Glutamatergic neuron (in vitro differentiated cells): ENCODE measurements at places on chromosomes 4 and X. TPM values are rescaled to one million over a fixed set of nuclear protein-coding genes. Genes with fewer than 3 reads are reported as not detected.

DNA sequence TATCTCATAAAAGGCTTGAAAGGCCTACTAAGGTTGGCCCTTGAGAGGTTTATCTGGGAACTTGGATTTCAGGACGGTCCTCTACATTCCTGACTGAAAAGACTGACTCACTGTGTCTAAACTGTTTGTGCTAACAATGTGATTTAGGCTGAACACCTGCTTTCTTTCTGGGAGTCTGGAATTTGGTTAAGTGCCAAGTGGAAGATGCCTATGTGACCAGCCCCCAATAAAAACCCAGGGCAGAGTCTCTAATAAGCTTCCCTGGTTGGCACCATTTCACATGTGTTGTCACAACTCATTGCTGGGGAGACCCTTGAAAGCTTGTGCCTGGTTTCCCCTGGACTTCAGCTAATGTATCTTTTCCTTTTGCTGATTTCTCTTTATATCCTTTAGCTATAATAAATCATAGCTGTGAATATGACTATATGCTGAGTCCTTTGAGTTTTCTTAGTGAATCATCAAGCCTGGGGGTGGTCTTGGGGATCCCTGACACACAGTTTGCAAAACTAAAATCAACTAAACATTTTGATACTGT lies 55.1 kb downstream of the GPR82 start:
- no peak for DNase-seq
- peaks cover 1% of the 10 kb centered on the region for H3K4me1 ChIP-seq
- H3K36me3 ChIP-seq, result no peaks in the 10 kb centered on the region
- H3K27me3 ChIP-seq, result no peaks in the 10 kb centered on the region
- no peak overlapping the region for H3K4me3 ChIP-seq

GRCh38 chrX:38968344-38969216 lies 167.3 kb downstream of the MID1IP1 start:
- no peaks in the 10 kb centered on the region for H3K4me1 ChIP-seq
- H3K36me3 ChIP-seq, result no peaks in the 10 kb centered on the region
- no peak overlapping the region for H3K27ac ChIP-seq
- H3K4me3 ChIP-seq, result no peak overlapping the region
- no peaks in the 10 kb centered on the region for H3K27me3 ChIP-seq

DNA sequence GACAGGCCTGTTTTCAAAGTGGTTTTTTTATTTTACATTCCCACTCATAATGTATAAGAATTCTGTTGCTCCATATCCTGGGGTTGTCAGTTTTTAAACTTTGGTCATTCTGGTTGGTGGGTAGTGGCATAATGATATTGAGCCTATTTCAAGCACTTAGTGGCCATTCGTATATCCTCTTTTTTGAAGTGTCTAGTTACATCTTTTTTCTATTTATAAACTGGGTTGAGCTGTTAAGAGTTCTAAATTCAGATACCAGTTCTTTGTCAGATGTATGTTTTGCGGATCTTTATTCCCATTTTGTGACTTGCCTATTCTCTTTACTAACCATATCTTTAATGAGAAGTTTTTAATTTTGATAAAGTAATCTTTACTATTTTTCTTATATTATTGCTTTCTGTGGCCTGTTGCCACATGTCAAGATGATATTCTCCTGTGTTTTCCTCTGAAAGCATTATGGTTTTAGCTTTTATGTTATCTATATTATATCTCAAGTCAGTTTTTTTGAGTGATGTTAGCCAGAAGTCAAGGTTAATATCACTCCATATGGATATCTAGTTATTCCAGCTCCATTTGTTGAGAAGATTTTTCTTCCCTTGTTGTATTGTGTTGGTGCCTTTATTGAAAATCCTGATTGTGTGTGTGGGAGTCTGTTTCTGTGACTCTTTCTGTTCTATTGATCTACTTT lies 110.9 kb downstream of the FHIP1A start:
- H3K27me3 ChIP-seq, result peaks cover 2% of the 10 kb centered on the region
- H3K4me3 ChIP-seq, result no peak overlapping the region
- H3K4me1 ChIP-seq, result peaks cover 19% of the 10 kb centered on the region
- no peak for DNase-seq
- no peaks in the 10 kb centered on the region for H3K36me3 ChIP-seq
- H3K27ac ChIP-seq, result no peak overlapping the region

DNA sequence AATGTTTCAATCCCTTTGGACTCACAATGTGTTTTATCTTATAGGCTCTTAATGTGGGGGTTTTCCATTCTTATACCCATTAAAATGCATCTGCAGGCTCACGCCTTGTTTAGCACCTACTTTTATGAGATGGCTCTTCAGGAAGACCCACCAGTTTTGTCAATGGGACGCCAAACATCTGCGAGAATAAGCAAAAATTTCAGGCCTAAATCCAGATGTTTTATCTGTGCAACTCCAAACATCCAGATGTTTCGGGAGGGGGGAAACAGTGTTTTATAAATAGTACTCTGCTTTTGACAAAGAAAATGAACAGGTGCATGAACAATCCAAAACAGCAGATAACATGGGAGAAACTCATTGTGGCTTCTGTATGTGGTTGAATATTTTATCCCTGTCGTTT lies 342.8 kb downstream of the DHX15 start:
- H3K36me3 ChIP-seq, result no peaks in the 10 kb centered on the region
- H3K4me1 ChIP-seq, result peaks cover 1% of the 10 kb centered on the region
- H3K27ac ChIP-seq, result no peak overlapping the region
- no peak for DNase-seq
- no peaks in the 10 kb centered on the region for H3K27me3 ChIP-seq

DNA sequence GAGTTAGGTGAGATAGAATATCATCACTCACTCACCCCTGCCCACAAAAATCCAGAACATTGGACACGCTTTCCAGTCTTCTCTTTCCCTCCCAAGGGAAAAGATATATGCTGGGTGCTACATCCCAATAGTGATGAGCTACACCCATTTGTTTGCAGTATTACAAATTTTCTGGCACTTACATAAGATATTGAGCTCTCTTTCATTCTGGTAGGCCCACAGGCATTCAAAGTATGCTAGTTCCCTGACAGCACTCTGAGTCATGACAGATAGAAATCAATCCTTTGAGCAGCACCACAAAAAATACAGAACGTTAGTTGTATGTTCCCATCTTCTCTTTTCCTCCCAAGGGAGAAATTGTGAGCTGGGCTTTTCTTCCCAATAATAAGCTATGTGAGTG lies 477.6 kb upstream of the GRID2 start:
- no peak overlapping the region for H3K27ac ChIP-seq
- H3K4me1 ChIP-seq, result no peaks in the 10 kb centered on the region
- H3K27me3 ChIP-seq, result peaks cover 2% of the 10 kb centered on the region
- H3K4me3 ChIP-seq, result no peak overlapping the region
- no peak for DNase-seq

GRCh38 chrX:101430457-101431078 lies 22.5 kb downstream of the HNRNPH2 start:
- H3K36me3 ChIP-seq, result no peaks in the 10 kb centered on the region
- no peak for DNase-seq
- H3K4me1 ChIP-seq, result no peaks in the 10 kb centered on the region
- no peak overlapping the region for H3K27ac ChIP-seq

DNA sequence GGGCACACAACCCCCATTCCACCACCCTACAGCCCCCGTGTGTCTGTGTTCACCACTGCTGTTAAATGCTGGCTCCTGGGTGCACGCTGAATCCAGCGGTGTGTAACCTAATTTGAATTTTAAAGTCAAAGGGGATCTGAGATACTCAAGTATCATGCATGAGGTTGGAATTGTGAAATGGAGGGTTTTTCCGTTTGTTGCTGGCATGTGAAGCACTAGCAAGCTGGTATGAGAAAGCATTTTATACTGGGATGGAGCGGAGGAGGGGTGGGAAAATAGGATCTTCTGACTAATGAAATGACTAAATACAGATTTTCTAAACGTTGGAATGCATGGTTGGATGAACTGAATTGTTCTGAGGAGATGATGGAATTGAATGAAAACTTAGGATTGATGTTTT lies 36.9 kb upstream of the FAT1 start:
- peaks cover 4% of the 10 kb centered on the region for H3K4me1 ChIP-seq
- no peak for DNase-seq
- H3K4me3 ChIP-seq, result no peak overlapping the region
- no peak overlapping the region for H3K27ac ChIP-seq
- H3K36me3 ChIP-seq, result peaks cover 5% of the 10 kb centered on the region

DNA sequence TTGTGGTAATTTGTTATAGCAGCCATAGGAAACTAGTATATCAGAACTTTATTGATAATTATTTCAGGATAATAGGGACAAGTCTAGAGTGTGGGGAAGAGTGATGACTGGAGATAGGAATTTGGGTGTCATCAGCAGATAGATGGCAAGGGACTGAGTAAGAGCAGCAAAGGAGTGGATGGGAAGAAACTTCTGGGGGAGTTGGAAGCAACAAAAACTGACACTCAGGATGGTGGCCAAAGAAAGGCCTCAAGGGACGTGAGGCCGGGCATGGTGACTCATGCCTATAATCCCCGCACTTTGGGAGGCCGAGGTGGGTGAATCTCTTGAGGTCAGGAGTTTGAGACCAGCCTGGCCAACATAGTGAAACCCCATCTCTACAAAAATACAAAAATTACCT lies 9.1 kb upstream of the SLC25A5 start:
- no peak overlapping the region for H3K4me3 ChIP-seq
- no peaks in the 10 kb centered on the region for H3K36me3 ChIP-seq
- H3K27me3 ChIP-seq, result peaks cover 5% of the 10 kb centered on the region

GRCh38 chr4:115213716-115214115 lies 100.3 kb upstream of the NDST4 start:
- no peaks in the 10 kb centered on the region for H3K4me1 ChIP-seq
- no peaks in the 10 kb centered on the region for H3K27me3 ChIP-seq
- H3K27ac ChIP-seq, result no peak overlapping the region
- no peak for DNase-seq
- H3K36me3 ChIP-seq, result no peaks in the 10 kb centered on the region

DNA sequence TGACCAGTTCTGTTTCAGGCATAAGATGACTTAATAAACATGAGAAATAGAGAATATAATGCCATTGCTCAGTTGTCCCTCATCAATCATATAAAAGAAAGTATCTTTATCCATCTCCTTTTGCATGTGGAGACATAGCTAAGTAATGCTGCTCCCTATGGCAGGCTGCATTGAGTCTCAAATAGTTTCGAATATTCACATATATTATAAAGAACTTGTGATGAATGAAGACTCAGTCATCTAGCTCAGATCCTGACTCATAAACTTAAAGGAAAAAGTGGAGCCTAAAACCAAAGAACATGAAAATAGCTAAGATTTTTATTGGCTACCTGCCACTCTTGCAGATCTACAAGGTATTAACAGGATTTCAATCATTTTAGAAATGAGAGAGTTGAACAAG lies 11.7 kb upstream of the TLL1 start:
- H3K27ac ChIP-seq, result no peak overlapping the region
- H3K4me1 ChIP-seq, result no peaks in the 10 kb centered on the region
- DNase-seq, result no peak
- H3K36me3 ChIP-seq, result no peaks in the 10 kb centered on the region
- no peaks in the 10 kb centered on the region for H3K27me3 ChIP-seq

DNA sequence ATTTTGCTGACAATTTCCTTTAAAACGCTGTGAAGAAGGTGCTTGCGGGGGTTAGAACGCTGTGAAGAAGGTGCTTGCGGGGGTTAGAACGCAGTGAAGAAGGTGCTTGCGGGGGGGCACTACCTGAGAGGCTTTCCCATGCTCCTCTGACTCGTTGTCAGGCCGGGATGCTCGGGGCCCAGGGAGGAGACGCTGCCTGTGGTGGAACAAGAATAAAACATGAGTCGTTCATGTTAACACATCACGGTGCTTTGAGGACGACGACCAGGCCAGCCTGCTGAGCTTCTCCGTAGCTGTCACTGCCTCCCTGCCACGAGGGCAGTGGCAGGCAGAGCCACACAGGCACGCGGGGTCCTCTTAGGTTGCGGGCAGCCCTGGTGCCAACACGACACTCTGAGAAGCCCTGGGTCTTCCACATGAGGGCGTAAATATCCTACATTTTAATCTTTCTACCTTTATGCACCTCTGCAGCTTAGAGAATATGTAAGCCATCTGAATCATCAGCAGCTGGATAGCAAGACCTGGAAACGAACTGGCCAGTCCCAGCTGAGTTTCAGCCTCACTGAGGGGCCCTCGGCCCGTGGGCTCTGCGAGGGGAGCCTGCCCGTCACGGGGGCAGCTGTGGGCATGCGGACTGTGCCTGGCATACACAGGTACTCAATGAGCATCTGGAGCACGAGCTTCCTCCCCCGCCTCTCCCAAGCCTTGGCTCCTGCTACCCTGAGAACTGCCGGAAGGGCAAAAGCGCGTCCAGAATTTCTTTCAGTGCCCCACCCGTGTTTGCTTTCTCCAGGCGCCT lies 47.0 kb downstream of the FGFRL1 start:
- peaks cover 7% of the 10 kb centered on the region for H3K27me3 ChIP-seq
- DNase-seq, result no peak
- H3K4me3 ChIP-seq, result peak overlapping the region; percentile 9

- no peak for DNase-seq
- peak overlapping the region; percentile 99 for H3K4me3 ChIP-seq
- peaks cover 17% of the 10 kb centered on the region for H3K27me3 ChIP-seq
Measured at GRCh38 chr4:104493081-104493831, 1.4 kb downstream of the CXXC4 start.

DNA sequence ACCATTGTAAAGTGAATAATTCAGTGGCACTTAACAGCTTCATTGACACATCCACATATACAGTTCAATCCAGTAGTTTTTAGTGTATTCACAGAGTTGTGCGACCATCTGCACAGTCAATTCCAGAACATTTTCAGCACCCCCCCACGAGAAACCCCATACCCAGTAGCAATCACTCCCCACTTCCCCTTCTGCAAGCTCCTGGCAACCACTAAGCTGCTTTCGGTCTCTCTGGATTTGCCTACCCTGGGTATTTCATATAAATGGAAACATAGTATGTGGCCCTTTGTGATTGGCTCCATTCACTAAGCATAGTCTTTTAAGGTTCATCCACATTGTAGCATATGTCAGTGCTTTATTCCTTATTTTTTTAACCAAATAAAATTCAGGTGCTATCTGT lies 10.0 kb downstream of the MSL3 start:
- H3K4me1 ChIP-seq, result no peaks in the 10 kb centered on the region
- no peak overlapping the region for H3K4me3 ChIP-seq
- no peaks in the 10 kb centered on the region for H3K36me3 ChIP-seq
- no peaks in the 10 kb centered on the region for H3K27me3 ChIP-seq
- no peak for DNase-seq
- H3K27ac ChIP-seq, result no peak overlapping the region

- no peak overlapping the region for H3K27ac ChIP-seq
- H3K36me3 ChIP-seq, result peaks cover 6% of the 10 kb centered on the region
- no peak for DNase-seq
- no peak overlapping the region for H3K4me3 ChIP-seq
- no peaks in the 10 kb centered on the region for H3K27me3 ChIP-seq
Measured at GRCh38 chr4:143025081-143025704, 159.5 kb upstream of the USP38 start.

- peaks cover 8% of the 10 kb centered on the region for H3K27me3 ChIP-seq
- DNase-seq, result peak; percentile 94
- H3K27ac ChIP-seq, result no peak overlapping the region
- H3K4me1 ChIP-seq, result peaks cover 11% of the 10 kb centered on the region
- H3K36me3 ChIP-seq, result peaks cover 8% of the 10 kb centered on the region
Measured at GRCh38 chr4:1351854-1352566, 5.0 kb downstream of the UVSSA start.

The CHIC2 gene
- total RNA-seq, result 14.5 TPM

The SH2D1A gene
- total RNA-seq, result not detected

The PCDH11X gene
- total RNA-seq, result 2.2 TPM

The FRMPD3 gene
- total RNA-seq, result 24.9 TPM

The SHROOM2 gene
- 3.1 TPM for total RNA-seq

The ERVMER34-1 gene
- total RNA-seq, result not detected

The OPRPN gene
- total RNA-seq, result not detected

The SUPT20HL1 gene
- not detected for total RNA-seq

The SSX4B gene
- 0.71 TPM for total RNA-seq

The XPNPEP2 gene
- not detected for total RNA-seq

The CSAG3 gene
- 7.4 TPM for total RNA-seq

The SSX4 gene
- total RNA-seq, result 0.71 TPM

The PAGE2 gene
- not detected for total RNA-seq

The NXT2 gene
- total RNA-seq, result 2.7 TPM
